ENCODE measurements at places on chromosomes 2 and 18.

- no peak overlapping the region for H3K4me3 ChIP-seq
- no peaks in the 10 kb centered on the region for H3K27me3 ChIP-seq
- H3K4me1 ChIP-seq = peaks cover 44% of the 10 kb centered on the region
- no peak for DNase-seq
- H3K36me3 ChIP-seq = no peaks in the 10 kb centered on the region
Measured at GRCh38 chr2:8462899-8463648, 218.8 kb upstream of the ID2 start.

GRCh38 chr2:67666386-67667053 lies 269.4 kb downstream of the ETAA1 start:
- H3K4me1 ChIP-seq = no peaks in the 10 kb centered on the region
- no peak for DNase-seq
- H3K27ac ChIP-seq = no peak overlapping the region
- H3K27me3 ChIP-seq = no peaks in the 10 kb centered on the region

DNA sequence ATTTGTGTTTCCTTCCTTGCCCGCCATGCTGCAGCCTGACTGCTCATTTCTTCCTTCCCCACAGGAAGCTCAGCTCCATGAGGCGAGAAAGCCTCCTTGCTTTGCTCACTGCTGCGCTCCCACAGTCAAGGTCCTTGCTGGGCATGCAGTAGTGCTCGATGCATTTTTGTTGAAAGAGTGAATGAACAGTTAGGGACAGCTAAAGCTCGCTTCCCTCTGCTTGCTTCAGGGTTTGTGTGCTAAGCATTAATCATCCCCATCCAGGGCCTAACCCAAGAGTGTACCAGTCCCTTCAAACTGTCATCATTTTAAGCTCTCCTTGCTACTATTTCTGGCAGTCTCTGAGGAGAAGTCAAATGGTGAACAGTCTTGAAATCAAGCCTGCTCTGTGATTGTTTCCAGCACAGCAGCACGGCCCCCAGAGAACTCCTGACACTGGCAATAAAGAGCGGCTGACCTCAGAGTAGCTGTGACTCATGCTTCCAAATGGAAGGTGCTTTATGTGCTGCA lies 171.7 kb upstream of the SOX11 start:
- H3K27me3 ChIP-seq = no peaks in the 10 kb centered on the region
- H3K4me1 ChIP-seq = no peaks in the 10 kb centered on the region
- H3K4me3 ChIP-seq = no peak overlapping the region
- H3K36me3 ChIP-seq = no peaks in the 10 kb centered on the region
- DNase-seq = no peak

DNA sequence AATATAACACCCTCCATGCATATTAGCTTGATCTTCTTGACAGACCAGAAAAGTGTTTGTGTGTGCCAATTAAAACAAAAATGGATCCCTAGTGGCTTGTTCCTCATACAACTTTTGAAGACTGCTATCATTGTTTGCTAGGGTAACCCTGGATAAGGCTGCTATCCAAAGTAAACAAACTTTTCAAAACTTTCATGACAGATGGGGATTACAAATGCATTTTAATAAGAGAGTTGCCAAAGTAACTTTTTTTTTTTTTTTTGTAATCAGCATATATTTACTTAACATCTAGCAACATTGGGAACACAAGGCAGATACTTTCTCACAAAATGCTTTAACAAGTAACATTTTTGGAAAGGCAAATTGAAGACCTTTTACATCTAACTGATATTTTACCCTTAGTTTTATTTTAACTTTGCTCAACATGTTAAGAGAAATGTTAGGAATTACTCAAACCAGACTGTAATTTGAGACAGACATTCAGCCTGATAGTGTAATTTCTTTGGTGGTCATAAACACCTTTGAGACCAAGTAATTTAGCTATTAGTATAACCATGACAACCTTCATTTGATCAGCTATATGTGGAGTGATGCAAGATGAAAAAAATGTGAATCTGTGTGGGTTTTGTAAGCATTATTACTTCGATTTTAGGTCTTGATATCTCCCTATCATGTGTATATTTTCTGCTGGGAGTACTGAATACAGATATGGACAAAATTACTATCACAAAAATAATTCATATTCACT lies 300.9 kb downstream of the ARHGAP15 start:
- peak overlapping the region; percentile 4 for H3K27ac ChIP-seq
- DNase-seq = no peak
- no peaks in the 10 kb centered on the region for H3K36me3 ChIP-seq
- H3K27me3 ChIP-seq = no peaks in the 10 kb centered on the region

- no peaks in the 10 kb centered on the region for H3K36me3 ChIP-seq
- no peak overlapping the region for H3K27ac ChIP-seq
- no peak for DNase-seq
- no peaks in the 10 kb centered on the region for H3K4me1 ChIP-seq
- no peaks in the 10 kb centered on the region for H3K27me3 ChIP-seq
Measured at GRCh38 chr2:240444464-240444863, 9.0 kb downstream of the GPC1 start.

GRCh38 chr18:77079088-77079487 lies 53.5 kb downstream of the MBP start:
- DNase-seq = no peak
- peaks cover 90% of the 10 kb centered on the region for H3K4me1 ChIP-seq
- H3K27me3 ChIP-seq = no peaks in the 10 kb centered on the region
- H3K36me3 ChIP-seq = peaks cover 10% of the 10 kb centered on the region
- peak overlapping the region; percentile 90 for H3K27ac ChIP-seq

DNA sequence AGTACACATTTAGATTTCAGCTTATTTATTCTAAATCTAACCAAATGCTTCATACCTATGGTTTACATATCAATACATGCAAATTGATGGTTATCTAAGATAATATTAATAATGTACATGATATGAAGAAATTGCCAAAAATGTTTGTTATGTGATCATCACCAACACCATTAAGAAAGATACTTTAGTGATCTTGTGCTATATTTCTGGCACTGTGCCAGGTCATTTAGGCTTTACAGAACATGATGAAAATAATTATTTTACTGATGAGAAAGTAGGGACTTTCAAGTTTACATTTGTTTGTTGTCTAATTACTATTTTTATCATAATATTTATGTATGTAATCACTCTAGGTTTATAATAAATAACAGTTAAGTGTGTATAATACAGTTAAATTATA lies 158.3 kb downstream of the GULP1 start:
- no peak overlapping the region for H3K4me3 ChIP-seq
- H3K4me1 ChIP-seq = no peaks in the 10 kb centered on the region
- no peak for DNase-seq
- no peak overlapping the region for H3K27ac ChIP-seq

- peaks cover 2% of the 10 kb centered on the region for H3K4me1 ChIP-seq
- H3K36me3 ChIP-seq = no peaks in the 10 kb centered on the region
- H3K27ac ChIP-seq = no peak overlapping the region
- no peaks in the 10 kb centered on the region for H3K27me3 ChIP-seq
Measured at GRCh38 chr18:76260941-76261472, 234.0 kb downstream of the ZNF516 start.

DNA sequence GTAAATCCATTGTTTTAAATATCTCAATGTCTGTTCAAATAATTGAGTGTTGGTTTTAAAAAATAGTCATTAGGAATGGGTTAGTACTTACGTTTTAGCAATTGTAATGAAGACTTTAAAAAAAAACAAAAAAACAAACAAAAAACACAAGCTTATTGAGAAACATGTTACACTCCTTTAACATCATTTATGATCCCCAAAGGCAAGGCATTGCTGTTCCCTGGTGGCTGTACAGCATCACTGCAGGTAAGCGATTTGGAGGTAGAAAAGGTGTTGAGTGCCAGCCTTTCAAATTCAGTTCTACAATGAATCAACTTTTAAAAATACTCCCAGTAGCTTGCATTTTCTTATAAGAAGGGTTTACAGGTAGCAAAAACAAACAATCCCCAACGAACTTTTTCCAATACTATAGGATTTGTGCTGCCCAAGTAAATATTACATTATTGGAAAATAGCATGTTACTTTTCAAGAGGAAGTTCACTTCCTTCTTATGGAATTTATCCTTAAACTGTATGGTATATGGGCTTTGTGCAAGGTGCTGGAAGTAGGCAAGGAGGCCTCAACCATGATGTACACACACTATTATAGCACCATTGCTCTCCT lies 27.5 kb downstream of the CNRIP1 start:
- peaks cover 2% of the 10 kb centered on the region for H3K27me3 ChIP-seq
- no peaks in the 10 kb centered on the region for H3K36me3 ChIP-seq
- peaks cover 9% of the 10 kb centered on the region for H3K4me1 ChIP-seq
- no peak overlapping the region for H3K4me3 ChIP-seq

DNA sequence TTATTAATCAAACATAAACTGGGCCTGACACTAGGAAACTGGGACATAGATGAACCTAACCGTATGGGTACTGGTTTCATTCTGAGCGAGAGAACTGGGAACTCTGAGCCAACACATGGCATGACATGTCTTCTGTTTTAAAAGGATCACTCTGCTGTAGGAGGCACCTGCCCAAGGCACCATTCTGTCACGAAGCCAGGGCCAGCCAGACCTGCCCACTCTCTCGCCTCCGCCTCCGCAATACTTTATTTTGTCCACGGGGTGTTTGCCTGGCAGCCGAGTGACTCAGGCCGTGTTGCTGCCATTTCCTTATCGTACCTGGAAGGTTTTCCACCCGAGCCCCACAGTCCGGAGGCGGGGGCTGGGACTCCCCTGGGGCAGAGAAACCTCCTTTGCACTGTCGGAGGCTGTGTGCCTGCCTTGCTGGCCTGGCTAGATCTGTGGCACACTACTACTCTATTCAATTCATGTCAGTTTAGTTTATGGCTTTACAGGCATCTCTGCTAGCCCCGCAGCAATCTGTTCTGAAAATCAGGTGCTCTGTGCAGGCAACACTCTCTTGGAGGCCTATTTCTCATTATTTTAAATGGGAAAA lies 120.4 kb upstream of the ACKR3 start:
- H3K4me3 ChIP-seq = no peak overlapping the region
- H3K27ac ChIP-seq = no peak overlapping the region
- no peaks in the 10 kb centered on the region for H3K36me3 ChIP-seq
- H3K4me1 ChIP-seq = no peaks in the 10 kb centered on the region
- H3K27me3 ChIP-seq = peaks cover 11% of the 10 kb centered on the region

GRCh38 chr2:24730481-24730880 lies 62.7 kb downstream of the PTRHD1 start:
- H3K27ac ChIP-seq = peak overlapping the region; percentile 77
- no peak overlapping the region for H3K4me3 ChIP-seq
- peaks cover 10% of the 10 kb centered on the region for H3K4me1 ChIP-seq
- peaks cover 4% of the 10 kb centered on the region for H3K36me3 ChIP-seq

Measured in natural killer cell treated with Interleukin-12 subunit alpha and Interleukin-12 subunit beta and Interleukin-15 and Interleukin-18, amount 100 ng/mL, for 72 hours (primary cell).